Hindlimb muscle (tissue), 1 donor: ENCODE measurements at places on chromosomes 1 and 21. TPM values are rescaled to one million over a fixed set of nuclear protein-coding genes. Genes with fewer than 3 reads are reported as not detected.

GRCh38 chr1:40825996-40826395, 36.2 kb downstream of the CITED4 start:
- DNase-seq = no peak

DNA sequence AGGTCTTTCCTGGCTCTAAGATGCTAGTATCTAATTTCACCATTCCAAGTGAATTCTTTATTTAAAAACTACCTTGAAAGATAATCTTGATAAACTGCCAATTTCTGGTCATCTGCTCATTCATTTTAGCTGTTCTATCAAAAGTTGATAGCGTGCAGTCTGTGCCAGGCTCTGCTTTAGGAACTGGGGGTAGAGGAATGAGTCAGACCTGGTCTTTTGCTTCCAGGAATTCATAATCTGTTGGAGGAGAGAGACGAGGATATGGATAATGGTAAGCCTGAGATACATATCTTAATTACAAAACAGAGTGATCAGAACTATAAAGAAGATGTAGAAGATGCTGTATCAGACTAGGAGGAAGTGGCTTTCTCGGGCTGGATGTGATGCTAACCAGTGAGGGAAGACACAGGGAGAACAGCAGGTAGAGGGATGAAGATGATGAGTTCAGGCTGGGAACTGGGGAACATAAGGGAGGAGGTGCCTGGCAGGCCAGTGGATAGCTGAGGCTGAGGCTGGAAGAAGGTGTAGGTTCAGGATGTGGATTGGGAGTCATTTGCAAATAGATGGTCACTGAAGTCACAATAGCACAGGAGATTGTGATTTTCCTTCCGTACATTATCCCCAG, 12.3 kb upstream of the PHC2 start:
- no peak for DNase-seq

- DNase-seq = no peak
Observed at GRCh38 chr1:168408884-168409283, 128.2 kb downstream of the TBX19 start.

The FMO4 gene
- 3.8 TPM for polyA plus RNA-seq

DNA sequence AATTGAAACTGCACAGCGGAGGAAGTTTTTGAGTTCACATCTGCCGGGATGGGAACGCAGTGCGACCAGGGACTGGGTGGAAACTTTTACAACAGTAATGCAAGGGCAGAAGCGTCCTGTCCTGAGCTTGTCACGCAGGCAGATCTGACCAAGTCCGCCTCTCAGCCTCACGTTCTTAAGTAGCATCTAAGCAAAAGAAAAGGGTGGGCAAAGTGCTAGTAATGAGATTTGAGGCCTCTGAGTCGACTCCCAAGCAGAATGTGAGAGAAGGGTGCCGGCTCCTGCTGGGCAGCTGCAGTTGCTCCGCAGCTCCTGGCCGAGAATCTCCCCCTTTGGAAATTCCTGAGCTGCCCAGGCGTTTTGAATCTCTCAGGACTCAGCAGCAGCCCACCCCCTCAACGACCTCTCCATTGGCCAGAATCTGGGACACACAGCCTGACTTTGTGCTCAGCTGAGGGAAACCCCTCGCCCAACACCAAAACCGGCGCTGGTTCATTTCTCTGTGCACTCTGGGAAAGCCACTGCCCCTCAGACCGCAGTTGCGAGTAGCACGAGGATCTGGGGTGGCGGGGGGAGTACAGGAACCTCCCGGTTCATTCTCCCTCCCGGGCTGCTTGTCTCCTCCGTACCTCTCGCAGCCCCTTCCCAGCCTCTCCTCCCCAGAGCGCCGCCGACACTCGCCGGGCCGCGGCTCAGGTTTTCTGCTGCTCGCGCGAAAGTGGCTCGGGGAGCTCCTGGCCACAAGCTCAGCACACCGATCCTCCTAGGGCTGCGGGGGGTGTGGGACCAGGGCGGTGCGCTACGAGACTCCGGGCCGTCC, 913 bp upstream of the S1PR1 start:
- DNase-seq = peak; percentile 32

DNA sequence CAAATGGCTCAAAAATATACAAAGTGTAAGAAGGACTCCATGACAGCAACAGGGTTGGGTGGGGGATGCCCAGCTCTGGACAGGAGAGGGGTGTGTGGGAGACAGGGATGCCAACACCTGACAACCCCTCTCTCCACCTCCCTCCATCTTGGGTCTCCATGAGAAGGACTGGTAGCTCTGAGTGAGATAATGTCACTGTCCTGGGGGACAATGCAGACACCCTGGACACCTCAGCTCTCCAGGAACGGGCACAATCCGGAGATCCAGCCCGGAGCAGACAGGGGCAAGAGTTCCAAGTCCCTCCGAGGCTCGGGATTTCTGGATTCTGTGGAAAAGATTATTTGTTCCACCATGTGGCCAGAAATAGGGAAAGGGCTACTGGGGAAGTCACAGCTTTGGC, 122.5 kb downstream of the GLIS1 start:
- no peak for DNase-seq

GRCh38 chr1:43256675-43257570, 12.9 kb upstream of the TMEM125 start:
- no peak for DNase-seq

- DNase-seq = no peak
Observed at GRCh38 chr1:147185432-147185831, 13.2 kb upstream of the PRKAB2 start.

GRCh38 chr1:237342730-237343129, 300.7 kb downstream of the RYR2 start:
- DNase-seq = no peak

GRCh38 chr1:111720274-111720976, 18.8 kb downstream of the INKA2 start:
- no peak for DNase-seq

GRCh38 chr1:43875331-43875730, 58.3 kb upstream of the ARTN start:
- no peak for DNase-seq

DNA sequence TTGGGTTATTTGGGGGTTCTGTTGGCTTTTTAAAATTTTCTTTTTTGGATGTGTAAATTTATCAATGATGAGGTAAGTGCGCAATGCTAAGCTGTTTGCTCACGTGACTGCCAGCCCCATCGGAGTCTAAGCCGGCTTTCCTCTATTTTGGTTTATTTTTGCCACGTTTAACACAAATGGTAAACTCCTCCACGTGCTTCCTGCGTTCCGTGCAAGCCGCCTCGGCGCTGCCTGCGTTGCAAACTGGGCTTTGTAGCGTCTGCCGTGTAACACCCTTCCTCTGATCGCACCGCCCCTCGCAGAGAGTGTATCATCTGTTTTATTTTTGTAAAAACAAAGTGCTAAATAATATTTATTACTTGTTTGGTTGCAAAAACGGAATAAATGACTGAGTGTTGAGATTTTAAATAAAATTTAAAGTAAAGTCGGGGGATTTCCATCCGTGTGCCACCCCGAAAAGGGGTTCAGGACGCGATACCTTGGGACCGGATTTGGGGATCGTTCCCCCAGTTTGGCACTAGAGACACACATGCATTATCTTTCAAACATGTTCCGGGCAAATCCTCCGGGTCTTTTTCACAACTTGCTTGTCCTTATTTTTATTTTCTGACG, 3.1 kb downstream of the OLIG2 start:
- no peak for DNase-seq
